Pulmonary artery endothelial cell (primary cell): ENCODE measurements at places on chromosomes 6 and 20. TPM values are rescaled to one million over a fixed set of nuclear protein-coding genes. Genes with fewer than 3 reads are reported as not detected.

GRM1 gene
- total RNA-seq, result under 0.01 TPM in 2 replicates

SCUBE3 gene
- 0.26 and 0.53 TPM in 2 replicates for total RNA-seq

AP5S1 gene
- total RNA-seq, result 18.6 and 23.0 TPM in 2 replicates

VWA7 gene
- total RNA-seq, result under 0.01 and 0.11 TPM in 2 replicates

GSTA4 gene
- 19.7 and 22.1 TPM in 2 replicates for total RNA-seq

HS3ST5 gene
- not detected in 2 replicates for total RNA-seq

AGPAT4 gene
- 6.1 and 11.5 TPM in 2 replicates for total RNA-seq

GGTLC1 gene
- total RNA-seq, result not detected in 2 replicates

DACT2 gene
- total RNA-seq, result not detected in 2 replicates
